ENCODE measurements at places on chromosomes 16 and 17.

- peak; percentile 70 for DNase-seq
Observed at GRCh38 chr17:50550661-50551432, 3.9 kb downstream of the SPATA20 start.

- no peak for DNase-seq
Observed at GRCh38 chr16:89022051-89022836, 45.2 kb upstream of the CBFA2T3 start.

DNA sequence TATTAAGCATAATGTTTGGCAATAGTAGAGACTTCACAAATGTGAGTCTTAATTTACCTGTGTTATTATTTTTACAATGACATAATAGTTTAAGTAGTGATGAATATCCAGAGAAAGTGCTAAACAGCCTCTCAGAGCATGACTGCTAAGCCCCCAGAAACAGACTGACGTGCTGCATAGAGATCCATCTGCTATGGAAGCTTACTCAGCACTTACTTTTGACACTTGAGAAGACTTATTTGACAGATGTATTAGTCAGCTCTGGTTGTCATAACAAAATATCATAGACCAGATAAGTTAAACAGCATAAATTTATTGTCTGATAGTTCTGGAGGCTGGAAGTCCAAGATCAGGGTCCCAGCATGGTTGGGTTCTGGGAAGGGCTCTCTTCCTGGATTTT is 334.9 kb upstream of the MON1B start:
- DNase-seq, result no peak

- no peak for DNase-seq
Observed at GRCh38 chr17:57234061-57234738, 22.1 kb upstream of the MSI2 start.

GRCh38 chr16:73051961-73052360 is 4.0 kb upstream of the ZFHX3 start:
- no peak for DNase-seq

DNA sequence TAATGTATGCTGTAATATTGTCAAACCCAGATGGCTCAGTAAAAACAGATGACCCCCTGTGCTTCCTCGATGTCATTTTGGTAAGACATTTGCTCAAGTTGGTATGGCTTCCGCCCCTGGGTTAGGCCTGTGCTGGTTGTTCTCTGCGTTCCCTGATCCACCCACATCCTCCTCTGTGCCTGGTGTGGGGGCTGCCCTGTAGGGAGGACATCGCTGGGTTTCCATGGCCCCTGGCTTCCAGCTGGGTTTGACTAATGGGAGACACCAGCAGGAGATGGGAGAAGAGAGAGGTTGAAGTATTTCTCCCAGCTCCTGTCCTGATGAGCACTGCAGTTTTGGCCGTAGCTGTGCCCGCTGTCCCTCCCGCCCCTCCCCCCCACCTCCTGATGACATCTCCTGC is 4.4 kb upstream of the MFAP4 start:
- DNase-seq, result no peak

DNA sequence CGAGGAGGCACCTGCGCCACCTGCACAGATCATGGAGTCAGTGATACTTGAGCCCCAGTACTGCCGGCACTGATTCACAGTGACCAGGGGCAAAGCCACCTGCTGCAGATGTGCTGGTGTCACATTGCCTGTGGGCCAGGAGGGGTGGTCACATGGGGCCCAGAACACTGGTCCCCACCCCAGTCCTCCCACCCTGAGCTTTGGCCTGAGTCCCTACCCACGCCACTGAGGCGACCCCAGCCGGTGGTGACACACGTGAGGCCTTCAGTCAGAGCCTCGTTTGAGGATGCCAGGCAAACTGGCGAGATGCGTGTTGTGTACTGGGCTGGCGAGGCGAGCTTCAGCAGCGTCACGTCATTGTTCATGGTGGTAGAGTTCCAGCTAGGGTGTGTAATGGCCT is 1.5 kb downstream of the CTRL start:
- no peak for DNase-seq

- no peak for DNase-seq
Observed at GRCh38 chr17:77151186-77151585, 10.4 kb downstream of the SEC14L1 start.

GRCh38 chr17:39416141-39416540 is 14.7 kb upstream of the FBXL20 start:
- no peak for DNase-seq

DNA sequence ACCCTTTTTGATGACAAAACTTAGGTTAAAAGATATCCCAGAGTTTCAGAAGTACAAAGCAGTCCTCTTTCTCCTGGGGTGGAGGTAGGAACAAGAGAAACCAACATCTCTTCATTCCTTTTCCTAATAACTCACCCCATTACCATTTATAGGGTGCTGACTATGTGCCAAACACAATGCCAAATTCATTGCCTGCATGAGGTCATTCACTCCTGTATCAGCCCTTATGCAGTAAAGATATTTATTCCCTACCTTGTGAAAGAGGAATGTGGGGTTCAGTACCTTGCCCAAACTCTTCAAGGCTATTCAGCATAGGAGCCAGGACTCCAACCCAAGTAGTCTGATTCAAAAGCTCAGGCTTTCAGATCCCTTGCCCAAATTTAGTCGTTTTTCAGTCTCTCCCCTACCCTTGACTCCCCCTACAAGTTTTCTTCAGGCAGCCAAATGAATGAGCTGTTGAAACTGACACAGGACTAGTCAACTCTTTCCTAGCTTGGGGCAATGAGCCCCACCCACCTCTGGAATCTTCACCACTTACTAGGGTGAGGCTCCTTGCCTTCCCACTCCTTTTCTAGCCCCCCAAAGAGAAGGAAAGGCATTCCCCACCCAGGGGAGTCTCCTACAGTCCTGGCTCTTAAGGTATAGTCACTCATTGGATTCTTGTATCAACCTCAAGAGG is 5.9 kb downstream of the KRT14 start:
- no peak for DNase-seq

DNA sequence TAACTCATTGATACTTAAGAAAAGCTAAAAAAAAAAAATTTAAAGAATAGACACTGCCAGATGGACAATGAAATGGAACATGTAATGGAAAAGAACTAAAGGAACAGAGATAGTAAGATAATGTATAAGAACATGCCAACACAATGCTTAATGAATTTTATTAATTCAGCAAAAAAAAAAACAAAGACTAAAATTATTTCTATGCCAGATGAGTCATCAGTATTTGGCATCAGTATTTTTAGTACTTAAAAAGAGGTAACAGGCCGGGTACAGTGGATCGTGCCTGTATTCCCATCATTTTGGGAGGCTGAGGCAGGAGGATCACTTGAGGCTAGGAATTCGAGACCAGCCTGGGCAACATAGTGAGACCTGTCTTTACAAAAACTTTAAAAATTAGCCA is 168.5 kb downstream of the CYB561 start:
- DNase-seq, result no peak

DNA sequence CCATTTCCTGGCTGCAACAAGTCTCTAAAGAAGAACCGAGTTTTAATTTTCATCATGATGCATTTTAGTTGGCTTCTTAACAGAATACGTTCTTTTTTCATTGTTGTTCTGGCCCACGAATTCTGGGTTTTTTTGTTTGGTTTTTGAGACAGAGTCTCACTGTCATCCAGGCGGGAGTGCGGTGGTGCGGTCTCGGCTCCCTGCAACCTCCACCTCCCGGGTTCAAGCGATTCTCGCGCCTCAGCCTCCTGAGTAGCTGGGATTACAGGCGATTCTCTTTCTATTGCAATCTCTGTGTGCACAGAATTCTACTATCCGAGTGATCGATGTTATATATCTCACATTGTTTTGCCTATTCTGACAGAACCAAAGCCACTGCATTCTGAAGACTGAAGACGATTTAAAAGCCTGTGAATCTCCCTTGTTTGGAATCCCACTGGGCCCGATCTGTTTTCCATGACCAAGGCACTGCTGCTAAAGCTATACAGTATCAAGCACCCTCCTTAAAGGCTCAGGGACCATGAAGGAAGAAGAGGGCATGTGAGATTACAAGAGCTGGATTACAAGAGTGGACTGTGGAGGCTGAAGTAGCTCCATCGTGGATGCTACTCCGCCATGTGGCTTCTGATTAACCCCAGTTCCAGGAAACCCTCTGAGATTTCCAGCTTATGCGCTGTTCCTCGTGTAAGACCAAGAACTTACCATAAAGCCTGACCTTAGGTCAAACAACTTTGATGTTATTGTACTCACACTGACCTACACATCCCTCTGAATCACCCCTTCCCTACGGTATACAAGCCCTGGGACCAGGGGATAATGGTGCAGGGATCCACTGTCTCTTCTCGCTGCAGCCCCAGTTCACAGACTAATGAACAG is 44.3 kb downstream of the ADCY9 start:
- no peak for DNase-seq

DNA sequence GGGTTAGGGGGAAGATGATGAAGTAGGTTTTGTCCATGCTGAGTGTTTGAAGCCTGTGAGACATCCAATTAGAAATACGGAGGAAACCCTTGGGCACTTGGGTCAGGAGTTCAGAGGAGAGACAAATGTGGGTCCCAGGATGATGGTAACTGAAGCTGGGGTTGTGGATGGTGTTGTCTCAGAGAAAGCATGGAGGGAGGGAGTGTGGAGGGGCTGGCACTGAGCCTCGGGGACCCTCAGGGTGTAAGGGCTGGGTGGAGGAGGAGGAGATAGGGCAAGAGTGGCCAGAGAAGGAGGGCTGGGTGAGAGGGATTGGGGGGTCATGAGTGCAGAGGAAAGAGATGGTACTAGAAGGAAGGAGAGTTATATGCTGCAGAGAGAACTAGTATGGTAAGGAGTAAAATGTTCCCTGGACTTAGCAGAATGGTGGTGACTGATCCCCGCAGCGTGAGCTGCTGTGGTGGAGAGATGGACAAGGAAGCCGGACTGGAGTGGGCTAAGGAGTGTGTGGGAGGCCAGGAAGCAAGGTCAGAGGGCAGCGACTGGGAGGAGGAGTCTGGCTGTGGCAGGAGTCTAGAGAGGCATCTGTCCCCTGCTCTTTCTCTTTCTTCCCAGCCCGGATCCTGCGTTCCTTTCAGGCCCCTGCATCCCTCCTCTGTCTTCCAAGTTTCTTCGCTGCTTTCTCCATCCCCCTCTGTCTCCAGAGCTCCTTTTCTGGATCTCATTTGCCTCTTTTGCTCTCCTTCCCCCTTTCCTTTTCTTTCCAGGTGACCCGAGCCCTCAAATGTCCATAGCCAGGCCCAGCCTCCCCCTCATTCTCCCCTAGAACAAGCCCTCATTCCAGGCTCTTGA is 3.9 kb upstream of the COL1A1 start:
- no peak for DNase-seq

DNA sequence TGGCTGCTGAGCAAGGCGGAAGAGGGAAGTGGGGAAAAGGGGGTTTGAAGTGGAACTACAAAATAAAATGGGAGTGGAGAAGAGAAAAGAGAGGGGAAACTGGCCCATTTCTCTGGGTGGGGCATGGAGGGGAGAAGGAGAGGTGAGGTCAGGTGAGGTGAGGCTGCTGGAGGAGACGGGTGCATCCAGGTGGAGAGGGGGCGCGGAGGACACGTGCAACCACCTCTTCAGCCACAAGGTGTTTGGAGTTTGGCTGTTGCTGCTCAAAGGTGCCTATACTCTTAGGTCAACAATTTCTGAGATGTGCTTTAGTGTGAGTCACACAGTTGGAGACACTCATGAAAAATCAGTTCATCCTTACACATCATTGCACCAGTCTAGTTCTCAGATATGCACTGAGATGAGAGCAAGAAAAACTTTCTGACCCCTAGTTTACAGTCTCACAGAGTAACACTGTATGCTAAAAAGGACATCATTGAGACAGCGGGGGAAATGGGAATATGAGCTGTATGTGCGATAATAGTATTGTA is 4.8 kb downstream of the SLC6A4 start:
- DNase-seq, result no peak

GRCh38 chr17:19703828-19704613 is 12.4 kb downstream of the SLC47A2 start:
- DNase-seq, result no peak

DNA sequence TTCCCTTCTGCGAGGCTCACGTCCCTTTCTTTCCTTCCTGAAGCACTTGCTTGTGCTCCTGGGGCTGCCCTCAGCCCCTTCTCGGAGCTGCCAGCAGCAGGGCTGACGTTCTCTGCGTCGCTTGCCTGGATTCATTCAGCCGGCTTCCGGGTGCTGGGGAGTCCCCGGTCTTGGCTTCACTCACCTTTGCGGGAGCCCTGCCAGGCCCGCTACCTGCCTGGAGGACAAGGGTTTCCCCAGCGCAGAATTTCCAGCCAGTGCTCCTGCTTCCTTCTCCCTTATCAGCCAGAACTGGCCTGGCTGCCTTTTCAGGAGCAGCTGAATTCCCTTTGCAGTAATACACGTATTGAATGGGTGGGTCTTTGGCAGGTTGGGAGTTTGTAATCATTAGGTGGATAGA is 22.1 kb upstream of the IL17C start:
- no peak for DNase-seq

GRCh38 chr17:19718613-19719354 is 2.4 kb upstream of the SLC47A2 start:
- no peak for DNase-seq

DNA sequence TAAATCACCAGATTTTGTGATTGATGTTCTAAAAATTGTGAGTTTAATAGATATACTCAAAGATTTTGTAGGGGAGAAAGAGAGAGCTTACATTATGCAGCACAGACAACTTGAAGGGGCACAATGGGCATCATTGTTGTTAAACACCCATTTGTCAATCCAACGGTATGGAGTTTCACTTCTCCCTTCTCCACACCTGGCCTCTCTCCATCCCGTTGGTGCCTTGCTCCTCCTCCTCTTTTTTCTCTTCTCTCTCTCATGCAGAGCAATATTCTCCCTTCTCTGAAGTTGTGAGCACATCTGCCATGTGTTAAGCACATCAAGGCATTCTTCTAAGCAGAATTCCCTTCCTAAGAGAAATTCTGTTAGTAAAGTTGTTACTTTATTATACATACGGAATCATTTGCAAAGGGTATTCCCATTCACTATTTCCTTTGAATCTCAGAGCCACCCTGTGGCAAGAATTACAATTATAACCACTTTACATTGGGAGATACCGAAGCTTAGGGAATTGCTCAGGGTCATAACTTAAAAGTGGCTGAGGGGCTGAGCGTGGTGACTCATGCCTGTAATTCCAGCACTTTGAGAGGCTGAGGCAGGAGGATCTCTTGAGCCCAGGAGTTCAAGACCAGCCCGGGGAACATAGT is 40.5 kb upstream of the SKAP1 start:
- DNase-seq, result no peak

DNA sequence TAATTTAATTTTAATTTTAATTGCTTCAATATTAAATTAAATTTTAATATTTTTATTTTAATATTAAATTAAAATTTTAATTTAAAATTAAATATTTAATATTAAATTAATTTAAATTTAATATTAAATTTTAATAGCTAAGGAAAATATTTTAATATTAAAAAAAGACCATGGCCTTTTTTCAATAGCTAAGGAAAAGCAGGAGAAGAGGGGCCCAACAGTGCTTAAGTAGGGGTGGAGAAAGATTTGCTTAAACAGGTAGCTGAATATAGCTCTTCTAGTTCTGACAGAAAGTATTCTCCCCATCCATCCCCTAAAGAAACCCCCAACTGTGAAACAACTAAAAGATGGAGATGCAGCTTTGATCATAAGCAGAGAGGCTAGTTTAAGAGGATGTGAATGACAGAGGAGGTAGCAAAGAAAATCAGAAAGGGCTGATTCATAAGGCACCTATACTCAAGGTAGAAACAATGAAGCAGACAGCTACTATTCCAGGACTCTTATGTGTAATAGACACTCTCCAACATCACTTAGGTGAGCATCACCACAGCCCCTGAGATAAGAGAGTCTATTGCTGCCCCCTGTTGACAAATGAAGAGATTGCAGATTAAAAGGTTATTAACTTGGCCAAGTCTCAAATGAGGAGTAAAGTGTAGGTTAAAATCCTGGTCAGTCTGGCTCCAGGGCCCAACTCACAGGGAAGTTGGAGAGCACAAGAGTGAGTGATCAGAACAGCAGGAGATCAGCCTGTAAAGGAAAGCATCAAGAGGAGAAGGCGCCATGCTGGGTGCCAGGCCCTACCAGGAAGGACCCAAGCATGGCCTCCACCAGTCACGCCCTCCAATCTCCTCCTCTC is 7.8 kb upstream of the RNASEK start:
- DNase-seq, result no peak
